SW480 (cell line): ENCODE measurements at places on chromosomes 13 and 19.

- no peak for DNase-seq
These were observed 239.4 kb downstream of the TEX29 start for GRCh38 chr13:111559612-111560403.

DNA sequence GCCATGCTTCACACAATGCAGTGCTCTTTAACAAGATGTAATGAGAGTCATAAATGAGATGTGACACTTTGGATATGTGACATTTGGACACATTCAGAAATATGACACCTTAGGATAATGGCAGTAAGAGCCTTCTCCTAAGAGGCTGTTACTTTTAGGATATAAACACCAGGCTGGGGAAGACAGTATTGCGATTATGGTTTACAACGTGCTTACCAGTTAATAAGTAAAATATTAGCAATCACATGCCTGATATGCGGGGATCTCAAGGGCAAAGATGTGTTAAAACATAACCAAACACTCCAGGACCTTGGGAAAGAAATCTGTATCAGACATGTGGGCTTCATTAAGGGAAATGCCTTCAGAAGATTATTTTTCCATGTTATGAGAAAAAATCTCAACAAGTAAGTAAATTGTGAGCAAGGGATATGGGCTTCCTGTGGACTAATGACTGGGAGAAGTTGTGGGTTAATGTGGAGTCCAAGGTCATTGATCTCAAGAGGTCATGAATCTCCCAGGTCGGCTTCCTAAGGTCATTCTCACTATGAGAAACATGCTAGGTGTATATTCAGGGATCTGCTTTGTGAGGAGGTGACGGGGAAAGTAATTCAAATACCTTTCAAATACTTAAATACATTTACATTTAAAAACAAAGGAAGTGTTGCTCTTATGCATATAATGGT lies 105.3 kb downstream of the STARD13 start:
- DNase-seq = no peak

DNA sequence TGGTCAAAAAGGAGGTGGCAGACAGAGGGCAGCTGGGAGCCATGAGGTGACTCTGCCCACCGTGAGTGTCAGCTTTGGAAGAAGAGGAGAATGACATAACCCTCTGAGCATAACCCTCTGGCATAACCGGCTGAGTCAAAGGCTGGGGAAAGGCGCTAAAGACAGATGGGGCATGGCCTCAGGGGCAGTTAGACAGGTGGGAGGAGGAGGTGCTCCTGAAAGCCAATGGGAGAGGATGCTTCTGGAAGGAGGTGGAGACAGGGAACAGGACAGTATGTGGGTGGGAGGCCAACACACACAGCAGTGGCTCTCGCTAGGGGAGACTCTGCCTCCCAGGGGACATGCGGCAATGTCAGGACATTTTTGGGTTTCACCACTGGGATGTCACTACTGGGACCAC lies 17.1 kb downstream of the ELAVL1 start:
- peak; percentile 18 for DNase-seq

DNA sequence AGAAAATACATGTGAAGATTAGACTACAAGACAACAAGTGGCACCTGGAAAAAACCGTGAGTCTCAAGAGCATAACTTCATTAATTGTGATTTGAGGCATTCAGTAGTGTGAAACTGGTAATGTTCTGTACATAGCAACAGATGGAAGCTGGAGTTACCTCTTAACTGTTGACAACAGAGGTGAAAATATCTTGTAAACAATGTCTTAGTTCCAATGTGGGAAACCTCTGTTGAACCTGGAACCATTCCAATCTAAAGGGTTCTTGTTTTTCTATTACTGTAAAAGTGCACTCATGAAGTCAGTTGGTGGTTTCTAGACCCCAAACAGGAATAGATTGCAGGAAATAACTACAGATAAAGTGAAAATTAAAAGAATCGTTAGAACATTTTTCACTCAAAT lies 728.4 kb downstream of the SLITRK1 start:
- no peak for DNase-seq
